ENCODE measurements at places on chromosomes 4 and X. TPM values are rescaled to one million over a fixed set of nuclear protein-coding genes. Genes with fewer than 3 reads are reported as not detected.
A peak's percentile ranks its signal among the peaks of the same experiment; 100 is the strongest.

GRCh38 chrX:54044877-54045338, 635 bp upstream of the PHF8 start:
- no peak for DNase-seq

PGM2 gene
- 7.3 TPM for total RNA-seq

GRCh38 chr4:155377276-155377675, 511 bp upstream of the MAP9 start:
- peak; percentile 3 for DNase-seq

DNA sequence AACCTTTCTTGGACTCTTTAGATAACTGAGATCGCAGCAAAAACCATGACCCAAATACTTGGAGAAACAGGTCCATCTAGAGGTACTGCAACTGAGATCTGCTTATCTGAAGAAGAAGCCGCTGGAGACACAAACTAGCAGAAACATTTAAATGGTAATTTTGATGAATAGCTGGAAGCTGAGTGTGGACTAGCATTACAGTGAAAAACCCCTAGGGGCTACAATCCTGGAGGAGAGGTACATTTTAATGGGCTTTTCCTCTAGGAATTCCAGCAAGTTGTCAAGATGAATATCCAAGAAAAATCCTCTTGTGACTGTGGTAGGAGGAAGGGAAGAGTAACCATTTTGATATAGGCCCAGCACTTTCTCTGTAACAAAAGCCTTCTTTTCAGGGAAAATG, 592.5 kb upstream of the GRIA3 start:
- DNase-seq: no peak

DNA sequence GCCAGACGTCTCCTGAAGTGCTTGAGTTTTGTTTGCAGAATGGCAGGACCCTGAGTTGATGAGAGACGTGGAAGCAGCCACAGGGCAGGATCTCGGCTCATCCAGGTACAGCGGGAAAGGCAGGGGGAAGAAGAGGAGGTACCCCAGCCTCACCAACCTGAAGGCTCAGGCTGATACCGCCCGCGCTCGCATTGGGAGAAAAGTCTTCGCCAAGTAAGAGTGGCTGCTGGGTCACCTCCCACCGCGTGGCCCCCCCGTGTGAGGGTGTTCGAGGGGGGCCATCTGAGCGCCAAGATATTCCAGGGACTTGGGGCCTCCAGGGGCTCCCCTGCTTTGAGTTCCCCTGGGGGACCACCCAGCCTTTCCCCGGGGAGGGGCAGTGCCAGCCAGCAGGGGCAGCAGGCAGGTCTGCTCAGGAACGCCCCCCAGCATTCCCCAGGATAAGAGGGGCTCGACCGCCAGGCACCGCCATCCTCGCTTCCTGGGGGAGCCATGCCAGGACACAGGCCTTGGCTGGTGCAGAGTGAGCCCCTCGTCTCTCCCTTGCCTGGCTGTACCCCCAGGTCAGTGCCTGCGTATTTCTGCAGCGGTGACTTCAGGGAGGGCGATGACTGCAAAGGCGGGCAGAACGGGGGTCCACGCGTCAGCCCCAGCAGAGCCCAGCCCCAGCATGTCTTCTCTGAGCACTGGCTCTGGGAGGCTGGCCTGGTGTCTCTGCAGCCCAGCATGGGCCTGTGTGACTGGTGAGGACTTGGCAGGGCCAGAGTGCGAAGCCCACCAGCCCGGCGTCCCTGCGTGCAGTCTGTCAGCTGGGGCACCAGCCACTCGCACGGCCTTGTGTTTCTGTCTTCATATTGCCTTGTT, 22.3 kb downstream of the NKX1-1 start:
- DNase-seq: no peak

DNA sequence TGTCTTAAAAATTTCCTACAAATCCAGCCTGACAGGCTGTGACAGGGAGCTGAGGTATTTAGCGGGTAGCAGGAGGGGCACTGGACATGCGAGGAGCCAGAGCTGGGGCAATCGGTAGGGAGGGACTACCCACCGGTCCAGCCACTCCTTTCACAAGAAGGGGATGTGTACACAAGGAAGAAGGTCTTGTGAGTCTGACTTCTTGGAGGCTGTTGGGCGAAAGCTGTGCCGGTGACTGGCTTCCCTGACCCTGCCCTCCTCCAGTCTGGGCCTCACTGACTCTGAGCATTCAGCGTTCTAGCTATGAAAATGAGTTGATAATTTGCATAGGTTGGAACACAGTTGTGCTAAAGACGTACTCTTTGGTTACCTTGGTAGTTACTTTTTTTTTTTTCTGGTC, 12.7 kb upstream of the CXCL8 start:
- DNase-seq: no peak

GRCh38 chr4:187383181-187383580, 612.4 kb upstream of the ZFP42 start:
- no peak for DNase-seq

DNA sequence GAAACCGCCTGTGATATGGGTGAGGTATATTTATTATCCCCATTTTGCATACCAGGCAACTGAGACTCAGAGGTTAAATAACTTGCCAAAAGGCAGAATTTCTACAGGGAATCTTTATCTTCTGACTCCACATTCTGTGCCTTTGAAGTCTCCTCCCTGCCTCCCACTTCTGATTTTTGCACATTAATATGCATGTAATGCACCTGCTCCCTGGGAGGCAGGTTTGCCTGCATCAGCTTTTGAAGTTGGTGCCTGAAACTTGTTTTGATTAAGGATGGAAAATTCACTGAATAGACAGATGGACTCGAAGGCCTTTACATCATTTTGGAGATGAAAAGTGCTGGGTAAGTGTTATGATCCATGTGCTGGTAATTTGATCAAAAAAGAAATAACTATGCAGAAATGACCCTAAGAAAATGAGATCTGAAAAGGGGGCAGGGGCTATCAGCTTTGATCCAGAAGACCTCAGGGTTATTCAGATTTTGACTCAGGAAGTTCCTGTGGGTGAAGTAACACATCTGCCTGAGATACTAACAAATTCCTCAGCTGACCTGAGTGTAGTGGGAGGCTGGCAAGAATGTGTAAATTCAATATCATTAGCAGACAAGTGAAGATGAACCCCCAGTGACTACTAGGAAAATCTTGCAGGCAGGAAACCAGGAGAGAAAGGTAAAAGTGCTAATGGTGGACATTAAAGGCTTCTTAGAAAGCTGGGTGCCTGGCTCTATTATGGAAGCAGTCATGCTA, 167.5 kb upstream of the BOD1L1 start:
- no peak for DNase-seq

- no peak for DNase-seq
Observed at GRCh38 chr4:147198411-147199051, 252.9 kb upstream of the TTC29 start.

IQCM gene
- 0.94 TPM for total RNA-seq

DNA sequence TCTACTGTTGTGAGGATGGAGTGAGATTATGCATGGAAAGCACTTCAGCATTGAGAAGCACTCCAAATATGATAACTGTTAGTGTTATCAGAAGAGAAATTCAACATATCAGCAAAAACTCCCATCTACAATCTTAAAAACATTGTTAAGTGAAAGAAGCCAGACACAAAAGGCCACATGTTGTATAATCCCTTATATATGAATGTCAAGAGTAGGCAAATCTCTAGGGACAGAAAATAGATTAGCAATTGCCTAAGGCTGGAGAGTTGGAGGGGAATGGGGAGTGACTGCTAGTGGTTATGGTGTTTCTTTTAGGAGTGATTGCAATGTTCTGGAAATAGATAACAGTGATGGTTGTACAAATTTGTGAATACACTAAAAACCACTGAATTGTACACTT, 122.5 kb upstream of the LNX1 start:
- DNase-seq: no peak

- no peak for DNase-seq
Observed at GRCh38 chr4:170589597-170590191, 499.9 kb upstream of the AADAT start.

GRCh38 chr4:7811536-7812191, 128.0 kb downstream of the AFAP1 start:
- peak; percentile 98 for DNase-seq

DNA sequence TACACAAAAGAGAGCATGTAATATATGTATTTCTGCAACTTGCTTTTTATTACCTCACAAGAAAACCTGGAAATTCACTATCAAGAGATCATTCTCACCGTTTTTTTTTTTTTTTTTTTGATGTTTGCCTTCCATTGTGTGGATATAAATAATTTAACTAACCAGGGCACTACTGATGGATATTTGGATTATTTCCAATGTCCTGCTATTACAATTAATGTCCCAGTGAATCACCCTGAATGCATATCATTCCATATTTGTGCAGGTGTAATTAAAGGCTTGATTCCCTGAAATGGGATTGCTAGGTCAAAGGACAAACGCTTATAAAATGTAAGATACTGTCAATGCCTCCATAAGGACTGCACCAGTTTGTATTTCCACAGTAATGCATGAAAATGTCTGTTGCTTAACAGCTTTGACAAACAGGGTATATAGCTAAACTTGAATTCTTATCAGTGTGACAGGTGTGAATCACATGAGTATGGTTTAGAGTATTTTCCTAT, 87.8 kb downstream of the NCAPG start:
- DNase-seq: no peak

- no peak for DNase-seq
Observed at GRCh38 chrX:139581068-139581467, 50.5 kb downstream of the F9 start.

- DNase-seq: no peak
Observed at GRCh38 chr4:167248271-167248670, 14.0 kb upstream of the SPOCK3 start.

GRCh38 chr4:45770958-45771357, 352.9 kb downstream of the GABRG1 start:
- DNase-seq: no peak
